ENCODE measurements at places on chromosomes 1 and 21.

GRCh38 chr1:113178522-113178921 lies 105.5 kb downstream of the LRIG2 start:
- no peak for DNase-seq

DNA sequence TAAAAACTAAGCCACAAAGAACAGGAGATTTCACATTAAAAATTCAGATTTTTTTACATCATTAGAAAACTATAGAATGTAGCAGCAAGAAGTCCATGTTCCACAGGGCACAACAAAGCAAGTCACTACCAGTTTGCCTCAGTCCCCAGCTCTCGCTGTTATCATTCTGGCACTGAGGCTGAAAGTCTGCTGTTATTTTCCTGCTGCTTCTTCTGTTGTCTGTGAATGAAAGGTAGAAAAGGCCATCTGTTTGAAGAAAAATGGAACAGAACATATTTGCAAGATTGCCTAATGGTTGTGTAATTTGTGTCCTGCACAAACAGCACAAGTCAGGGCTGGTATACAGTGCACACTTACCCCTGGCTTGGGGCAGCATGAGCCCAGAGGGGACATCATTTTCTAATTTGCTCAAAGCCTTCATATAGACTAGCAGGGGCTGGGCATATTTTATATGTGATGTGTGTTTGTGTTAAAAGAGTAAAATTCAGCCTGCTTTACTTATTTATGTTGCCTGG lies 105.6 kb upstream of the COG2 start:
- no peak for DNase-seq

GRCh38 chr1:37797750-37798345 lies 4.2 kb downstream of the MANEAL start:
- DNase-seq: no peak

GRCh38 chr1:171480035-171480434 lies 5.3 kb upstream of the PRRC2C start:
- no peak for DNase-seq

DNA sequence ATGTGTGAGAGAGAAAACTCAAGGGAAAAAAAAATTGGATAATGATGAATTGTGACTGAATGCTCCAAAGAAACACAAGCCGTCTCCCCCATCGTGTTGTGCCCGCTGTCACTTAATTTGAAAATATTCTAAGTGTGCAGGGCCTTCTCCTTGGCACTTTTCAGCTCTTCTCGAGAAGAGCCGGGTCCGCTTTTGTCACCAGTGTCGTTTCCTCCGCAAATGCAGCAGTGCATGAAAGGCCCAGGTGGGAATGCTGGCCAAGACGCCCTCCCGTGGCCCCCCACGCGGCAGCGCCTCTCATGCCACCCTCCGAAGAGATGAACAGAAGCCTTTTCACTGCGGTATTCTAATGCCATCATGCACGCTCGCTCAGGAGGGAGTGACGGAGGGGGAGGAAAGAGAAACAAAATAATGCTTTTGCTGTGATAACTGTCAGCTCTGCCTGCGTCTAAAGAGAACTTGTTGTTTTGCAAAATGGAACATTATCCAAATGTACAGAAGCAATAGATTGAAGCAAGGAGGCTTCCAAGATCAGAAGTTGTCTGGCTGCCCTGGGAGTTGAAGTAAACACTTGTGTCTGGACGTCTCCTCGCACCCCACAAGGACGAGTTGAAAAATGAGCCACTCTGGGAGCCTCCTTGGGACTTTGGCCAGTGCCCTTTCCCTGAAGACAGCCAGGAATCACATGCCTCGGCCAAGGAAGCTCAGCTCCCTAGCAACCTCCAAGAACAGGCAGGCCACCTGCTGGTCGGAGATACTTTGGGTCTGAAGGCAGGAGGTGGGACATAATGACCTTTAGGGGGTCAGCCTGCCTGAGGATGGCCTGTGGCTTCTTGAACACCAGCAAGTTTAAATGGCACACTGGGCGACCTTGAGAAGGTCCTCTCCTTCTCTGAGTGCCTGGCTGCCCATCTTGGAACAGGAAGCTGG lies 166.1 kb upstream of the ZC3H12A start:
- no peak for DNase-seq

DNA sequence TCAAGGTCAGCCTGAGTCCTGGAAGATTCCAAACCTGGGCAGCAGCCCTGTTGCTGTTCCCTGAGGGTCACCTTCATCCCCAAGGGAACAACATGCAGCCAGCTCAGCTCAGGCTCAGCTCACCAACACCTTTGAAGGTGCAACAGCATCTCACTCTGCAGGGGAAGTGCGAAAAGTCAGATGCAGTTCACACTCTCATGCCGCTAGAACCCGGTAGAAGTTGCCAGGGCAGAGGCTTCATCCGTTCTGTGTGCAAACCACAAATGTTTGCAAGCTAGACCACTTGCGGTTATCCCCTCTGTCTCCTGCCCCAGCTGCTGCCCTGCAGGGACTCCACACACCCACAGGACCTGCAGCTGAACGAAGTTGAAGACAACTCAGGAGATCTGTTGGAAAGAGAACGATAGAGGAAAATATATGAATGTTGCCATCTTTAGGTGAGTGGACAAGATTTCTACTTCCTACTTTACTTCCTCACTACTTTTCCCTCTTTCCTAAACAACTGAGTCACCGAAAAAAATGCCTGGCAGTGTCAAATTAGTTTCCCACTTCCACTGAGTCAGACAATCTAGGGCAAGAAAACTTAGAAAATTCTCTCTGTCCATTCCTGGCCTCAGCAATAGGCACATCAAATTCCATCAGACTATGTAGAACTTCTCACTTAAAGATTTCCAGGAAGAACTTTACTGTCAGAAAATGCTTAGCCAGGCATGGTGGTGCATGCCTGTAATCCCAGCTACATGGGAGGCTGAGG lies 1.8 kb upstream of the FCRL6 start:
- peak; percentile 53 for DNase-seq
